Suprapubic skin (tissue), 4 donors: ENCODE measurements at places on chromosomes 1 and 21.

- DNase-seq: no peak
These were observed 123.3 kb upstream of the IFFO2 start for GRCh38 chr1:19079541-19080472.

DNA sequence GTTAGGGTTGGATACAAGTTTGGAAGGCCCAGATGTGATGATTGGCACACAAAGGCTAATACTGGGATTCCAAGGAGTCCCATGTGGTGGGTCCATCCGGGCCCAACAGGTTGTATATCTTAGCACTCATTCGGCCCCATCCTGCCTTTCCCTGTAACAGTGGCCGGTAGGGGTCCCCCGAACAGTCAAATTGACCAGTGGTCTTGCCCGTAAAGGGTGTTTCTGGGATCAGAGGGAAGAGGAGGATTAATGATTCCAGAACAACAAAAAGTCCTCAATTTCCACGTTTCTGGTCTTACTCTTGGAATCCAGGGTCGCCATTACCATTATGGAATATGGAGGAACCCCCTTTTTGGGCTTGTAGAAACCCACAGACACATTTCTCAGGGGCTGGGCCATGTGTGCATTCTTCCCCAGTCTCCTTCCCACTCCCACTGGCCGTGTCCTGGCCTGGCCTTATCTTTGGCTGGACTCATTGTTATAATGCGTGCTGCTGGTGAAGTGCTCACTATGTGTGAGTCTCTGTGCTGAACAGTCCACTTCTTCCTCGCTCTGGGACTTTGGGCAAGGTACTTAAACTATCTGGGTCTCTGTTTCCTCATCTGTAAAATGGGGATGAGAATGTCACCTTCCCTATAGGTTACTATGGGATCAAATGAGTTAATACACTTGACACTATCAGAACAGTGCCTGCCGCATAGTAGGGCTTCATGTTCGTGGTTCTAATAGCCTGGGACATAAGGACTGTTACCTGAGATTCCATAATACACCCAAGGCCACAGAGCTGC is 161.8 kb downstream of the DYRK1A start:
- DNase-seq: peak; percentile 24

- DNase-seq: no peak
These were observed 560 bp upstream of the CSDE1 start for GRCh38 chr1:114758256-114758832.

DNA sequence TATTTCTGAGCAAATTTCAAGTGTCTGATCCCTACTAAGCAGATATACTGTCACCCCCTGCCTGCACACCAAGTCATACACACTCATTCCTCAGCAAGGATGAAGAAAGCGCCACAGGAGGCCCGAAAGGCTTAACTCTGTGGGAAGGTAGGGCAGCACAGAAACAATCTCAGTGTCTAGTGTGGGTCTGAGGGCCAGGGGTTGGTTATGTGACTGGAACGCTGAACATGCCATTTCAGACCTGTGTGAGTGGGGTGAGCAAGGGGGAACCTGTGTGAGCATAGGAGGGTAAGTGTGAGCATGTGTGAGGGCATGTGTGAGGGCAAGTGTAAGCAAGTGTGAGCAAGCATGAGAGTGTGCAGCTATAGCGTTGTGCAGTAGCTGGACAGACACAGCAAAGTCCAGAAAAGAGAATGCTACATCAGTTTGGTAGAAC is 6.2 kb downstream of the ITPKB start:
- DNase-seq: peak; percentile 43

DNA sequence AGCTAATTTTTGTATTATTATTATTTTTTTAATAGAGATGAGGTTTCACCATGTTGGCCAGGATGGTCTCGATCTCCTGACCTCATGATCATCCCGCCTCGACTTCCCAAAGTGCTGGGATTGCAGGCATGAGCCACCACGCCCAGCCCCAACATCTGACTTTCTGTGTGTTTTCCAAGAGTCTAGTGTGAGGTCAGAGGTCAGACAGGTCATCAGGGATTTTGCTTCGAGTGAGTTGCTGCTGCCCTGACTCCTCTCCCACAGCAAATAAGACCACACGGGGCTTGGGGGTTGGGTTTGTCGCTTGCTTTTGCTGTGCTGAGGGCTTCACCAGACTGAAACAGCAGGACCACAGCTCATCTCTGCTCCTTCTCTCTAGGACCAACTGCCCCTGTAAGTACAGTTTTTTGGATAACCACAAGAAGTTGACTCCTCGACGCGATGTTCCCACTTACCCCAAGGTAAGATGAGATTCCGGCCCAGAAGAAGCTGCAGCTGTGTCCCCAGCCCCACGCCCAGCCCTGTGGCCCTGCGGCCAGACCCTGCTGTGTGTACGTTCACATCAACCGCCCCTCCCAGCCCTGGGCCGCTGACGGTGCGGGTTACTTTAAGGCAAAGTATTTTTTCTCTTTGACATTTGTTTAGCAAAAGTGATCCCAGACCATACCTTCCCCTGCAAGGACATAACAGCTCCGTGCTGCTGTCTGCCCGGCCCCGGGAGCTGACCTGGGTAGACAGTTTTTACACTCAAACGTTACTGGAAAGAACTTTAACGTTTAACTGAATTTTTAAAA is 97.5 kb downstream of the PDE9A start:
- DNase-seq: no peak

DNA sequence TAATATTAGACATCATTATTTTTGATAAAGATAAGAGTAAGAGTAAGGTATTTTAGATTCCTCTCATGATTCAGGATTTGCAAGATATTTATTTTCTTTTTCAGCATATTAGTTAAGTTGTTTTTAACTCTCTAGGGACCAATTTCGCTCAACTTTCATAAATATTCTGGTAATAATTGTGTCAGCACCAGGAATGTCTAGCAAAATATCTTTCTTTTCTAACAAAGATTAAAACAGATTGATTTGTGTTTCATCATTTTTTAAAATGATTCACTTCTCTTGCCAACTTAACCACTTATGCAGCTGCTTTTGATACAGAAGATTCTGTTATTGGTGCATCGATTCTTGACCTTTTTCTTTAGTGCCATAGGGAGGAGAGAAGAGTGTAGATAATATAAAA is 172.8 kb upstream of the PTGFR start:
- no peak for DNase-seq

DNA sequence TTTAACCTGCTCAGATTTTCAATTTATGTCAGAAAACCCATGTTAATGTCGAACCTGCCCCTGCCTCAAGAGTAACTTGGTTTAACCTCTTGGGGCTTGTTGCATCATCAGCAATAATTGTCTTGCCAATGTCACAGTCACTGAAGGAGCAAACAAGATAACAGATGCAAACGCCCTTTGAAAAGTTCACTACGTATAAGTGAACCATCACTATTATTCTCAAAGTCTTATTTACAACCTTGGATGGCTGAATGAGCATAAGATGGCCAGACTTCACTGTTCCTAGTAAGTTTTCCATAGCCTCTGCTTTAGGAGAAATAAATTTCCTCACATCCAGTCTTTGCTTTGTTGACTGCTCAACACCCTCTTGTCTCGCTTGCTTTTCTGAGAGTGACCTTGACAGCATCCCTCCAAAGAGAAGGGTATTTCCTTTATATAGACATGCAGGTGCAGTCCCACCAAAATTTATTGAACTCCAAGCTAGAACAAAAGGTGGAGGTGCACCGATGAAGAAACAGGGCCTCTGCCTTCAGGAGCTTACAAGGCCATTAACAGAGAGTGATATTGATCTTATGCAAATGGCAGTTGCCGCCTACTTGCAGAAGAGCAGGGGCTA is 749 bp upstream of the LRIG2 start:
- no peak for DNase-seq

DNA sequence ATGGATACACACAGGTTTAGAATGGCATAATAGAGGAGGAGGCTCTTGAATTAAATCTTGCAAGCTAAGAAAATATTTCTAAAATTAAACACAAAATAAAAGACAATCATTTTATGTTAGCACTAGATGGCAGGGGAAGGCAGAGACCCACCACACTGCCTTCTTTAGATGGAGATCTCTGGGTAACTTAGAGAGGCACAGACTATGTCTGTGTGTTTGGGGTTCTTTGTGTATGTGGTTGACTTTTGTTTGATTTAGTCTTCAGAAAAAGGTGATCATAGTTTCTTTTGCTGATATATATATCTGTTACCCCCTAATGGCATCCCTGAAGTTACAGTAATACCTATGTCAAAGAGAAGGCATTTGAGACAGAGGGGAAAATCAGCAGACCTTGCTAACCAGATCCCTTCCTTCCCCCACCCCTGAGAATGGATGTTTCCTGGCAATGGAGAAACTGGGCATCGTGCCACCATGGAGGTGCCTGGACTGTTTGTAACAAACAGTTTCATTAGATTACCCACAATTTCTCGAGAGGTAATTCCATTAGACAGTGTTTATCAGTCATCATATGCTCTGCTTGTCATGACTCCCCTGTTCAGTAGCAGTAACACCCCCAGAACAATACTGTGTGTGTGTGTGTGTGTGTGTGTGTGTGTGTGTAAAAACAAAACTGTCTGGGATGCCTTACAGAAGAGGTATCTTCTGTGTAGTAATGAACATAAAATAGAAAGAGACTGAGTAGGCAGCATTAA is 228.3 kb upstream of the DEPDC1 start:
- no peak for DNase-seq

- DNase-seq: no peak
These were observed 214.8 kb downstream of the MATN1 start for GRCh38 chr1:30508611-30509010.

DNA sequence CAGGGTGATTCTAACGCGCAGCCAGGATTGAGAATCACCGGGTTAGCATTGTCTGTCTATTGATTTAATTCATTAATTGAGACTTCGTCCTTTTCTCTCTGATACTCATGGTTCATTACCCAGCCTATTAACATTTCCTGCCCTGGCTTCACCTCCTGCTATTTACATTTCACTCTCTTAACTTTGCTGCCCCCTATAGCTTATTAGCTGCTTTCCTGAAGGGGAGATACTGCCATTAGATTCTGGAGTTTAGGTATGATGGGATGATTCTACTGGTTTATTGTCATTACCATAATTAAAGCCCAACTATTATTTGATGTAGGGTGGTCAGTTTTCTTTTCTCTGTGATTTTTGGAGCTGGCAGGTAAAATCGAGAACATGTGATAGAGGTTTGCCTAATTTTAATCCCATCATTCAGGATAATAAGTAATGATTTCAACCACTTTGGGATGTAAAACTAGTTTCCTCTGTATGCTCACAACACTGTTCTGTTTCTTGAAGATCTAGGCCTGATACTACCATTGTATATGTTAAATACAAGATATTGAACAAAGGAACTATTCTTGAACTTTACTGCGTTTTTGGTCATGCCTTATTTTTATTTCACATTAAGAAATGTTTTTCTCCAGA is 6.4 kb downstream of the PPP2R5A start:
- DNase-seq: no peak

DNA sequence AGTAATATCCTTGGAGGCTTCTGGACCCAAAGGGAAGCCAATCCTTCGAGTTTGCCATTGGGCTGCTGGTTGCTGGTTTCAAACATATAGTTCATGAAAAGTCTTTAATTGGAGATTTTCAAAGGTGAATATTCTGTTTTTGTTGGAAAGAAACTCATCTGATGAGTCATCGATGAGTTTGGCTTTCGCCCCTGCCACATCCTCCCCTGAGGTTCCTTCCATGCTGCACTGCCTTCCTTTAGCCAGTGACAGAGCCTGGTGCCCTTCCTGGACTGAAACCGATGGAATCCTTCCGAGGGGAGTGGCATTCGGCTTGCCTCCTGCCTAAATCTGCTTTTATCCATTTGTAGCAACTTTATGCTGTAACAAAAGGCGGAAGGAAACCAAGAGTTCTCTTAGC is 550.0 kb downstream of the KIF26B start:
- DNase-seq: no peak

DNA sequence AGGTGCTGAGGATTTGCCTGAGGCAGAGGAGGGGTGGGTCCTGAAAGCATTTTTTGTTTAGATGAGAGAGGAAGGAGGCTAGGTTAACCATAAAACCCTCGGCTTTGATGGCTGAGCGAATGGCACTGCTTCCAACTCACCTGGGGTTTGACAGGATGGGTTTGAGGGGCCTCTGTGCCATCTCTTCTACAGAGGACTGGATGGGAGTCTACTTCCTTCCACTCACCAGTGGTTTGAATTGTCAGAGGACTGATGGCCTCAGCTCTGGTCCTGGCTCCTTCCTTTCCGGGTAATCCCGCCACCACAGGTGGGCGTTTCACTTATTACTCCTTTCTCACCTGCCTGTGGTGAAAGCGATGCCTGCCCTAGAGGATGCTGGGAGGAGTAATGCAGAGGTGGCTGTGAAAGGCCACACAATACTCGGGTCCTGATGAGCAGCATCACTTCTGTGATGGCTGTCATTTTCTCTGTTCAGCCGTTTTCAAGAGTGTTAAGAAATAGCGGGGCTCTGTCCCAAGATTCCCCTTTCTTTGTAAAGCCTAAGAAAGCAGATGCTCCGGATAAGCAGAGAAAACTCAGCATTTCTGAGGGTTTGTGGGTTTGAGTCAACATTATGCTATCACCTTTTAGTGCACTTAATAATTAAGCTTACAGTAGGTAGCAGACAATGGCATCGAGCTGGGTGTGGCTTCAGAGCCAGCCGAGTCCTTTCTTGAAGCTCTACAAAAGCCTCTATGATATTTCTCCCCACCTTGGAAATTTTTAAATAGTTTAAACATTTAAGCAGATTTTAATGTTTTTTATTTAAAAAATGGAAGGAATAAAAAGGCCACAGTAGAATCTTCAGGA is 220.7 kb downstream of the HLX start:
- no peak for DNase-seq

- no peak for DNase-seq
These were observed 29.5 kb upstream of the SLFNL1 start for GRCh38 chr1:41051022-41051421.

DNA sequence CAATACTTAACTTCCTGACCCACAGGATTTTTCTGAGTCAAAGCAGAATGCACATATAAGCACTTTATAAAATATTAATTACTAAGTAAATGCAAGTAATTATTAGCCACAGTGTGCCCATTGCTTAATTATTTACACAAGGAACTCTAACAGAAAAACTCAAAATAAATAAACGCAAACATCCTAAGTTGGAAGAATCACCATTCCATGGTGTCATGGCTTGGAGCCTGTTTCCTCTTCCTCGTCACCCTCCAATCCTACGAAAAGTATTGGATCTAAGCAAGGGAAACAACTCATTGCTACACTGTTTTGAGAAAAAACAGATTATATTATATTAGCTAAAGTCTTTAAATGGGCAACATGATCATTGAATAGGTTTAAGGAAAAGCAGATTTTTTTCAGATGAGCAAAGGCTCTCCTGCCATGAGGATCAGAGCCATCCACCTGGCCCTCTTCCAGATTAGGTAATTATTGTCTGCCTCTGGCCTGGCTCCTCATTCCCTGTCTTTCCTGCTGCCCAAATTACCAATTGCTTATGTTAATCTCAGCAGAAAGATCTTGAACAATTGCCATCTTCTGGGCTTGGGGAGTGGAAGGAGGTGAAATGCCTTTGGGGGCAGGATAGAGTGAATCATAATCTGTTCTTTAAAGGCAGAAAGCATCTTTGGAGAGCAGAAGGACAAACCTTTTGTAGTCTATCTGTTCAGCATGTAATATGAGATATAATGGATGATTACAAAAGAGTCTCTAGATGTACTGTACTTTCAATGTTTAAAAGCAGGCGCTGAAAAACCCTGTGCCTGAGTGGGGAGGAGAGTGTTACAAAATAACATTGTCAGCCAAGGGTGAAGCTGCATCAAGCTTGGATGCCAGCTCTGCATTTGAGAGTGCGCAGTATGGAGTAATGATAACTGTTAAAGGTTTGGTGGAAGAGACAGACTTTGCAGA is 121.2 kb downstream of the DUSP10 start:
- no peak for DNase-seq

- peak; percentile 67 for DNase-seq
These were observed 27.0 kb downstream of the NAV1 start for GRCh38 chr1:201565771-201566528.

- no peak for DNase-seq
These were observed 9.4 kb upstream of the BARHL2 start for GRCh38 chr1:90726425-90726985.
